ENCODE measurements at places on chromosomes 3 and 15. TPM values are rescaled to one million over a fixed set of nuclear protein-coding genes. Genes with fewer than 3 reads are reported as not detected.

The IL17RD gene
- 31.7 TPM for total RNA-seq

The CPN2 gene
- not detected for total RNA-seq

- no peak overlapping the region for H3K4me3 ChIP-seq
- H3K27ac ChIP-seq = no peak overlapping the region
- no peak for DNase-seq
Measured at GRCh38 chr3:194570235-194570634, 63.0 kb downstream of the TMEM44 start.

- no peak overlapping the region for H3K27ac ChIP-seq
- H3K4me3 ChIP-seq = no peak overlapping the region
Measured at GRCh38 chr3:13544293-13544831, 4.6 kb upstream of the FBLN2 start.

- no peaks in the 10 kb centered on the region for H3K36me3 ChIP-seq
- H3K27me3 ChIP-seq = no peaks in the 10 kb centered on the region
- H3K27ac ChIP-seq = no peak overlapping the region
- H3K4me3 ChIP-seq = no peak overlapping the region
- no peaks in the 10 kb centered on the region for H3K4me1 ChIP-seq
Measured at GRCh38 chr3:77179762-77180161, 139.9 kb downstream of the ROBO2 start.

DNA sequence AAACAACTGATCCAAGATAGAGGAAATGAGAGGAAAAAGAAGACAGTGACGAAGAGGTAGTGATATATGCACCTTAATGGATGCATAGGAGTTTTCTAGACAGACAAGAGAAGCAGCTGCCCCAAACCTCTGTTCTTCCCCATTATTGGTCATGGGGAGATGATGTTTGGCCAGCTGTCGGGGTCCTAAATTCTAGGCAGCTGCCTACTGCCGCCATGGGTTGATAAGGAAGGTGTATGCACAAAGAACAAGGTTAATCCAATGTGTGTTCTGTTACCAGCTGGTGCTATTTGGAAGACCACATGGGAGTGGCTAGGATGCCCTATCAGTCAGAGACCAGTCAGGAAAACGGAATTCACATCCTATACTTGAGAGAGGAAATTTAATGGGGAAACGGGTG lies 47.4 kb downstream of the NTRK3 start:
- no peak overlapping the region for H3K4me3 ChIP-seq
- H3K4me1 ChIP-seq = peaks cover 3% of the 10 kb centered on the region
- no peaks in the 10 kb centered on the region for H3K27me3 ChIP-seq
- H3K36me3 ChIP-seq = no peaks in the 10 kb centered on the region
- DNase-seq = no peak
- H3K27ac ChIP-seq = no peak overlapping the region

The HOMER2 gene
- 14.2 TPM for total RNA-seq

DNA sequence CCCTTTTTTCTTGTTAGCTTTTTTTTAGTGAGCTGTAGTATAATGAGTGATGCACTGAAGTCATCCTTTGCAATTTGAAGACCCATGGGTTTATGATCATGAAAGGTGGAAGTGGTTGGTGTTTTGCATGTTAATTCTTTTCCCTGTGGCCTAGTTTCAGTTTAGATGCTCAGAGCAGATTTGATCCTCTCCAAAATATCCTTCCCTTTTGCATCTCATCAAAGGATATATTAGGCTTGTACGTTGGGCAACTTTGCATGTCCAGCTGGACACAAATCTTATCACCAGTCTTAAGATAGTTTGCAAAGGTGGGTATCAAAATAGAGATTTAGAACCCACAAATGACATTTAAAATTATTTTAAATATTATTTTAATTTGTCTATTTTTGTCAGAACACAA lies 72.7 kb downstream of the MYRIP start:
- no peaks in the 10 kb centered on the region for H3K27me3 ChIP-seq
- no peaks in the 10 kb centered on the region for H3K4me1 ChIP-seq
- no peak overlapping the region for H3K4me3 ChIP-seq
- DNase-seq = no peak
- H3K36me3 ChIP-seq = peaks cover 6% of the 10 kb centered on the region
- H3K27ac ChIP-seq = no peak overlapping the region

- no peak for DNase-seq
- no peak overlapping the region for H3K27ac ChIP-seq
- no peaks in the 10 kb centered on the region for H3K36me3 ChIP-seq
- H3K4me1 ChIP-seq = no peaks in the 10 kb centered on the region
- no peak overlapping the region for H3K4me3 ChIP-seq
Measured at GRCh38 chr15:89825271-89825940, 10.8 kb upstream of the ANPEP start.

The SRGAP3 gene
- 3.4 TPM for total RNA-seq
